H1 (cell line): ENCODE measurements at places on chromosomes 6 and 20. TPM values are rescaled to one million over a fixed set of nuclear protein-coding genes. Genes with fewer than 3 reads are reported as not detected.

RAET1L gene
- not detected in 2 replicates for total RNA-seq

DNA sequence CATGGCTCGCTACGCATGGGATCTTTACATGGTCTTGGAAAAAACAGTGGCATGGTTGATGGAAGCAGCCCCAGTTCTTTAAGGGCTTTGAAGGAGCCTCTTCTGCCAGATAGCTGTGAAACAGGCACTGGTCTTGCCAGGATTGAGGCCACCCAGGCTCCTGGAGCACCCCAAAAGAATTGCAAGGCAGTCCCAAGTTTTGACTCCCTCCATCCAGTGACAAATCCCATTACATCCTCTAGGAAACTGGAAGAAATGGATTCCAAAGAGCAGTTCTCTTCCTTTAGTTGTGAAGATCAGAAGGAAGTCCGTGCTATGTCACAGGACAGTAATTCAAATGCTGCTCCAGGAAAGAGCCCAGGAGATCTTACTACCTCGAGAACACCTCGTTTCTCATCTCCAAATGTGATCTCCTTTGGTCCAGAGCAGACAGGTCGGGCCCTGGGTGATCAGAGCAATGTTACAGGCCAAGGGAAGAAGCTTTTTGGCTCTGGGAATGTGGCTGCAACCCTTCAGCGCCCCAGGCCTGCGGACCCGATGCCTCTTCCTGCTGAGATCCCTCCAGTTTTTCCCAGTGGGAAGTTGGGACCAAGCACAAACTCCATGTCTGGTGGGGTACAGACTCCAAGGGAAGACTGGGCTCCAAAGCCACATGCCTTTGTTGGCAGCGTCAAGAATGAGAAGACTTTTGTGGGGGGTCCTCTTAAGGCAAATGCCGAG lies 78.2 kb downstream of the ASXL1 start:
- H3K27me3 ChIP-seq = no peaks in the 10 kb centered on the region
- DNase-seq = no peak
- no peak overlapping the region for H3K27ac ChIP-seq
- no peaks in the 10 kb centered on the region for H3K4me1 ChIP-seq

DNA sequence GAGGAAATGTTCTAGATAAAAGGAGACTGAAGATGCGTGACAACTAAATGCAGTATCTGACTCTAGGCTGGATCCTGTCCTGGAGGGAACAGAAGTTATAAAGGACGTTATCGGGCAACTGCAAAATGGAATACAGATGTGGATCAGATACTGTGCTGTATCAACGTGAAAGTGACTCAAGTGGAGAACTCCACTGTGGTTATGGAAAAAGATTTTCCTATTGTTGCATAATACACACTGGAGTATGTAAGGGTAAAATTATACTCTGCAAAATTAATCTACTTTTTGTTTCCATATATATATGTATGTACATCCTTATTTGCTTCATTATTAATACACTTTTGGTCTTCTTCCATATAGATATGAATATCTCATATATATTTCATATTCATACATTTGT lies 654.0 kb downstream of the QKI start:
- no peaks in the 10 kb centered on the region for H3K4me1 ChIP-seq
- H3K27me3 ChIP-seq = no peaks in the 10 kb centered on the region
- no peak for DNase-seq
- H3K27ac ChIP-seq = no peak overlapping the region
- H3K36me3 ChIP-seq = no peaks in the 10 kb centered on the region
- H3K4me3 ChIP-seq = no peak overlapping the region

DNA sequence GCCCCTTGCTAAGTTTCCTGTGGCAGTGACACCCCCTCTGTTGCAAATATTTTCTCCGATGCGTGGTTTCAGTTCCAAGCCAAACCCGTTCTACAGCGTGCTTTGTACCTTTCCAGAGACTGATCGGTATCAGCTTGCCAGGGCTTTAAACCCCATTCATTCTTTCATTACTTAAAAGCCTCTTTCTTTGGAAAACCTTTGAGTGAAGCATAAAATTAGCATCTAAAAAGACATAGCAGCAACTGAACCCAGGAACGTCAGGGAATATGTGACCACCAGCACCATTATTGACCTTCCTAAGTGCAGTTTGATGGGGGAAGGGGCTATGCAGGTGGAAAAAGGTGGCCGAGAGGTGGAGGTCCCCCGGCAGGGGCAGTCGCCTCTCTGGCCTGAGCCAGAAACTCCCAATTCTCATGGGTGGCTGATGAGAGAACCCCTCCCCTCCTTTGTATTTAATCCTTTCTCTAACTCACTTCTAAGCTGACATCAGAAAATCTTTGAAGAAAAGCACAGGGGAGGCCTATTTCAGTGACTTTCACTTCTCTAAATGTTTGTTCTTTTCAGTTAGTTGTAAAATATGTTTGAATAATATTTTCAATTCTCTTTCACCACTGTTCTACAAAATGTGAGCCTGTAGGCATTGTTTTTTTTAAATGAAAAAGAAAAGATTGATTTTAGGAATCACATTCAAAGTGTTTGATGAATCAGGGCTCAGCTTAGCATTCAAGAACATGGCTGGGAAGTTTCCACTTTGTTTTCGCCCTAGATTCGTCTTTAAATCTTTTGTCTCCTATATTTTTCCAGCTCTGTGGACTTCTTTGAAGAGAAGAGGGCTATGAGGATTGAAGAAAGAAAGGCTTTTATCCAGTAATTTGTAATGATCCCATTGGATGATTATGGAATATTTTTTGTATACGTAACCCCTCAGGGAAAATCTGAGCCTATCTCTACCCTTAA lies 89.2 kb downstream of the RSPH3 start:
- H3K27ac ChIP-seq = peak overlapping the region; percentile 74
- no peak for DNase-seq
- H3K4me3 ChIP-seq = no peak overlapping the region; the same call in 1 of the 2 replicates
- H3K36me3 ChIP-seq = no peaks in the 10 kb centered on the region; the same call in 1 of the 2 replicates

MYBL2 gene
- total RNA-seq = 207 and 208 TPM in 2 replicates

- no peaks in the 10 kb centered on the region for H3K27me3 ChIP-seq
- no peak overlapping the region for H3K27ac ChIP-seq
- H3K4me3 ChIP-seq = no peak overlapping the region
- no peak for DNase-seq
- H3K36me3 ChIP-seq = no peaks in the 10 kb centered on the region
Measured at GRCh38 chr20:62739581-62740285, 31.1 kb downstream of the NTSR1 start.

- H3K4me3 ChIP-seq = no peak overlapping the region
- no peak for DNase-seq
- H3K27me3 ChIP-seq = no peaks in the 10 kb centered on the region
Measured at GRCh38 chr6:29961966-29962365, 19.6 kb downstream of the HLA-A start.

- no peak overlapping the region for H3K4me3 ChIP-seq
- no peak for DNase-seq
- H3K27me3 ChIP-seq = no peaks in the 10 kb centered on the region
- H3K27ac ChIP-seq = no peak overlapping the region
Measured at GRCh38 chr6:104835782-104836181, 23.9 kb downstream of the HACE1 start.

BPIFB4 gene
- total RNA-seq = not detected in 2 replicates

GRCh38 chr6:14501240-14501639 lies 383.7 kb downstream of the CD83 start:
- no peaks in the 10 kb centered on the region for H3K4me1 ChIP-seq
- no peak overlapping the region for H3K4me3 ChIP-seq
- no peaks in the 10 kb centered on the region for H3K27me3 ChIP-seq
- no peaks in the 10 kb centered on the region for H3K36me3 ChIP-seq
- DNase-seq = no peak

DNA sequence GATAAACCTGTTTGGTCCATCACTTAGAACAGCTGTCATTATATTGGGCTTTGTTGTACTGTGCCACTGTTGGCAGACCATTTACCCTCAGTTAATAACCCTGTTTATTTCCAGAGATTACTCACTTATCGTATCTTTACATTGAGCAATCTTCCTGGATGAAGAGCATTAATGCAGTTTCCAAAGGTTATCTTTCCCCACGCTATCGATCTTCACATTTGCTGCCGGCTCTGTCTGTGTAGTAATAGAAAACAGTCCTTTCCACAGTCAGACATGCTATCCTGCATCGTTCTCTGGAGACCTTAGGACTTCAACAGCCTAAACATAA lies 27.4 kb downstream of the GHRH start:
- no peaks in the 10 kb centered on the region for H3K27me3 ChIP-seq
- no peak overlapping the region for H3K27ac ChIP-seq
- no peak for DNase-seq
- H3K4me3 ChIP-seq = no peak overlapping the region
- H3K4me1 ChIP-seq = peaks cover 12% of the 10 kb centered on the region
- peaks cover 70% of the 10 kb centered on the region for H3K36me3 ChIP-seq

PRRT1 gene
- 2.8 TPM in 2 replicates for total RNA-seq

- H3K27ac ChIP-seq = no peak within 1 kb of the TSS
- peaks cover 5% of the 10 kb centered on the region for H3K4me1 ChIP-seq
- no peaks in the 10 kb centered on the region for H3K27me3 ChIP-seq
Measured at GRCh38 chr20:54475334-54476168, at the start of gene DOK5. DOK5 (plus strand) TSS chr20:54475593; CDS start chr20:54475947, 354 bp downstream.

DNA sequence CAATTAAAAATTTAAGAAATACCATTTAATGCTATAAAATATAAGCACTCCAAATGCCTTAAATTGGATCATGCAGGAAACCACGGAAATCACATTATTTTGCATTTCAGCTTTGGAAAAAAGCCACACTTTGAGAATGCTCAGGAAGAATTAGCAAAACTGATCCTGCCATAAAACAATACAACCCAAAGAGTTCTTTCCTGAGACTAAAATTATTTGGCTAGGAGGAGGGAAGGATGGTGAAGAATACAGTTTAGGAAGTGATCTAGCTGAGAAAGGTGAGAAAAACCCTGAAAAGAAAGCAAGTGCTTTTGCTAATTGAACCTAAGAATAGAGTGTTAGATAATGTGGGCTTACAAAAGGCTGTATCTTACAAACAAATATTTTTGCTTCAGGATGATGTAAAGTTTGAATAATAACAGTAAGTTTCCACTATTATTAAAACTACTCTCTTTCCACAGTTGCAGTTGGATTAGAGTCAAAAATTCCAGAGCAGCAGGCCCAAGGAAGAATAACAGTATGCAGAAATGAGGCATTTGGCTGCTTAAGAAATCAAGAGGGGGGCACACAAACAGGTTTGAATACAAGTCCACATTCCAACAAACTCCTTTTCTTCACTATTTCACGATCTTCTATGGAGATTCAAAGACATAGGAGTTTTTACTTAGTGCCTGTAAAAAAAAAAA lies 565.4 kb downstream of the RFPL4B start:
- no peak overlapping the region for H3K27ac ChIP-seq
- no peak for DNase-seq
- no peak overlapping the region for H3K4me3 ChIP-seq
- H3K4me1 ChIP-seq = no peaks in the 10 kb centered on the region

- no peak overlapping the region for H3K4me3 ChIP-seq
- no peak overlapping the region for H3K27ac ChIP-seq
- H3K4me1 ChIP-seq = no peaks in the 10 kb centered on the region; the same call in 1 of the 2 replicates
- no peaks in the 10 kb centered on the region for H3K27me3 ChIP-seq
- H3K36me3 ChIP-seq = no peaks in the 10 kb centered on the region
Measured at GRCh38 chr20:48217190-48217589, 431.9 kb upstream of the SULF2 start.
